ENCODE measurements at places on chromosomes 1 and 21. TPM values are rescaled to one million over a fixed set of nuclear protein-coding genes. Genes with fewer than 3 reads are reported as not detected.

DNA sequence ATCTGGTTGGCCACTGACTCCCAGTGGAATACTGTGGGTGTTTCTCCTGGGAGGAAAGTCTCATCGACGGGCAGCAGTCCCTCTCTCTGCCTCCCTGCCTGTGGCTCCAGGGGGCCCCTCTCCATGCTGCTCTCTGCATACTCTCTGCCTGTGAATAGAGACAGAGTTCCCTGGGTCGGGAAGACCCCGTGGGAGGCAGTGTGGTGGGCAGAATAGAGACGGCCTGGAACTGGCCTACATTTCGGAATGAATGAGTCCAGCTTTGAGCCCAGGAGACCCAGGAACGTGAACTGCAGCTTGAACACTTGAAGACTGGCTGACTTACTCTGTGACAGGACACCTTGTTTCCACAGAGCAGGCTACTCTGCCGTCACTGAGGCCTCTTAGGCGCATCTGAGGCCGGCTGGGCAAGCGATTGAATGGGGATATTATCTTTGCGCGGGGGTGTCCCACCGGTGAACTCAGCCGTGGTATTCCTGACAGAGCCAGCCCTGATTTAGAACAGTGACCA lies 64.0 kb downstream of the KIF21B start:
- no peak for DNase-seq

Gene CATSPER4
- not detected for total RNA-seq

DNA sequence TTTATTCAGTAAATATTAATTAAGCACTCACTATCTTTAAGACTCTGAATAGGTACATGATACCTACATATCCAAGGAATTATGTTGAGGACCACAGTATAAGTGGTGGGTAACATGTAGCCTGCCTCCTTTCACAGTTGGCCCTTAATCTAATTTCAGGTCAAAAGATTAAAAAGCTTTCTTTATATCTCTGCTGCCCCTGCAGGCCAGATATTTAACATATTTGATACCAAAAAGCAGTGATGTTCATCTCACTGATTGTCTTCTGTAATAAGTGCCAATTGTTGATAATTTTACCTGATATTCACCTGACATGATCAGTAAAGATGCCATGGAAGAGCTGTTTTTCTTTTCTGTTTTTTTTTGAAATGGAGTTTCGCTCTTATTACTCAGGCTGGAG lies 36.5 kb downstream of the RLF start:
- no peak for DNase-seq

Gene RGS13
- 1.3 TPM for total RNA-seq

GRCh38 chr1:15445390-15446122 lies 7.3 kb downstream of the CTRC start:
- no peak for DNase-seq

DNA sequence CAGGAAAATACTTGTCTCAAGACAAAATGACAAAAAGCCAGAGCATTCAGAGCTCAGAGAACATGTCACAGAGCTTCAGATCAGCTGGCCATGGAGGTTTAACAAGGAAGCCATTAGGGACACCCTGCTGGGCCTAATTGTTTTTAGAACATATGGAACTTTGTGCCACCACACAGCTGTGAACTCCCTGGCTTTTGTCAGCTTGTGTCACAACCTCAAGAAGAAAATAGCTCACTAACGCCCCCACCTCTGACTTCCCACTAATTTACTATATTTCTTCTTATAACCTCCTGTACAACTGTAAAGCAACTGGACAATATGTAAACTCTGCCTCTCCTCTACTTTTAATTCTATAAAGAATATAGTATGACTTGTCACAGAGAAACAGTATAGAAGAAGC lies 21.0 kb upstream of the TDRD10 start:
- no peak for DNase-seq

GRCh38 chr1:93148001-93148400 lies 32.2 kb downstream of the TMED5 start:
- no peak for DNase-seq

GRCh38 chr1:206582537-206582936 lies 29.7 kb downstream of the EIF2D start:
- no peak for DNase-seq

DNA sequence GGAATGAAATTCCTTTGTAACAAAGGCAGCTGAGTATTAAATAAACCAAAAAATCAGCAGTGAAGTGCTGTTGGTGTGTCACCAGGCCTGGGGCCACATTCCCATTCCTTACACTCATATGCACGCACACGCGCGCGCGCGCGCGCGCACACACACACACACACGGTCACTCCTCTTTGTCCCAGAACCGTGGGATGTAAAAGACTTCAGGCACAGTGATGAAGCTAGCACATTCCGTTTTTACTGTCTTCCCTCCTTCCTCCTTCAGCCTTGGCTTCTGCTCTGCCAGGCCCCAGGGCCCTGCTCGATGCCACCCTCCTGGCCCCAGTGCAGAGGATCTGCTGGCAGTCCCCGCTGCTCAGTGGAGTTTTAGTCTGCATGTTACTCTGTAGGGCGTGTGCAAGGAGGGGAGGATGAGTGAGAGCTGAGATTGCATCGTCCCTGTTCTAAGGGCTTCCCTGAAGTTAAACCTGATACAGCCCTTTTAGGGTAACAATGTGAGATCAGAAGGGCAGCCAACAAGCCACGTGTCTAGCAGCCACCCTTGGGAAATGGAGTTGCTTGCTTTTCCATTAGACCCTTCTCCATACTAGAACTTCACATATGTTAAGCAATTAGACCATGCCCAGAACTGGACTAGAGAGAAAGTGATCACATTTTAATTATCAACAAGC lies 71.7 kb upstream of the WDR26 start:
- DNase-seq: no peak

Gene TRPM2
- total RNA-seq: 7.2 TPM

DNA sequence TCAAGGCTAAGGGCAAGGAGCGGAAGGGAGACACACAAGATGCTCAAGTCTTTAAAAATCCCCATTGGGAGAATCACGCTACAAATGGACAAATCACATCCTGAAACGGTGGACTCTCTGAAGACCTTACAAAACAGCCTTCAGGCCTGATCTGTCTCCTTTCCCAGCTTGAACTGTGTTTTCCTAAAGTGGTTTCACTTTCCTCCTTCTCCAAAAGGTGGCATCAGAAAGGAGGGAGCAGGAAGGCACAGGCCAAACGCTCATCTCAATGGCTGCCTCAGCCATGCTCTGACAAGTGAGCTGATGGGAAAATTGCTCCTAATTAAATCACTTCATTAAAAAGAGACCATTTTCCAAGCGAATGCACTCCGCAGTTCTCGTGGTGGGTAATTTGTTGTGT lies 47.7 kb downstream of the UTP25 start:
- peak; percentile 4 for DNase-seq

Gene KIF21B
- 4.0 TPM for total RNA-seq

Gene LPAR3
- total RNA-seq: 2.5 TPM

- DNase-seq: no peak
Observed at GRCh38 chr1:23441446-23442148, 17.0 kb upstream of the TCEA3 start.

- DNase-seq: no peak
Observed at GRCh38 chr1:25642574-25643108, 26.1 kb downstream of the MAN1C1 start.

Gene CYP4A11
- not detected for total RNA-seq

DNA sequence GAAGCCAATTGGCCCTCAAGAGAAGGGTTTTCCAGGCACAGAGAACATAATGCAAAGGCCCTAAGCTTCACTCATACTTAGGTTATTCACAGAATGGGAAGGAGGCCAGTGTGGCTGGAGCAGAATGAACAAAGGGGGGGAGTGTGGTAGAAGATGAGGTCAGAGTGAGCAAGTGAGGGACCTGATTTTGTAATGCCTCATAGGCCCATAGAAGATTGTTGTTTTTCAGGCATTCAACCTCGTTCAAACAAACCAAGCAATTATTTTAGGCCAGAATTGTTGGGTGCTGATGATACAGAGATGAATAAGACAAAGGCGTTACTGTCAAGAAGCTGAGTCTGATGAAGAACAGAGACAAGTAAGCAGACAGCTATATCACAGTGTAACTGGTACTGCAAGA lies 54.5 kb upstream of the RAP1A start:
- DNase-seq: no peak

DNA sequence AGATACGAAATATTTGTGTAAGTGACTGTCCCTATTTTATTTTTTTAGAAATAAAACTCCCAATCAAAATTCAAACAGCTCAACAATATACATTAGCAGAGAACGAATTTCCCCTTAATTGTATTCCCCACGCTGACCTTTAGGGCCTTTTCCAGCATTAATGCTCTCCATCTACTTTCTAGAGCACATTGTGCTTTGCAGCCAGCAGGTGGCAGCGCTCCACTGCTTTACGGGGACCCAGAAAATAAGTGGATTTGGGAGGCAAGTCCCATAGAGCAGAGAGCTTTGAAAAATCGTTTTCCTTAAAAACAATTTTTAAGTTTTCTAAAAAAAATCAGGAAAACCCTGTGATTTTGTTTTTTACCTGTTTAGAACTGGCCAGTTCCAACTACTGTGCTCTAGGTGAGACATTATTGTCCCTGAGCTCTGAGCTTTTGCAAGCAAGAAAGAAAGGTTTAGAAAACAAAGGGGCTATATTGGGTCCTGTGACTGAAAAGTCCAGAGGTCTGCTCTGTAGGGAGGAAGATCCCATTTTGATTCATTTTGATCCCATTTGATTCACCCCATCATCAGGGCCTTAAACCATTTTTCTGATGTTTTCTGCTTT lies 144.4 kb upstream of the ZNF644 start:
- DNase-seq: peak; percentile 62

- no peak for DNase-seq
Observed at GRCh38 chr1:103106426-103107341, 1.6 kb downstream of the COL11A1 start.

- DNase-seq: no peak
Observed at GRCh38 chr1:36802018-36802417, 232.3 kb downstream of the GRIK3 start.

Gene PAX7
- total RNA-seq: not detected

DNA sequence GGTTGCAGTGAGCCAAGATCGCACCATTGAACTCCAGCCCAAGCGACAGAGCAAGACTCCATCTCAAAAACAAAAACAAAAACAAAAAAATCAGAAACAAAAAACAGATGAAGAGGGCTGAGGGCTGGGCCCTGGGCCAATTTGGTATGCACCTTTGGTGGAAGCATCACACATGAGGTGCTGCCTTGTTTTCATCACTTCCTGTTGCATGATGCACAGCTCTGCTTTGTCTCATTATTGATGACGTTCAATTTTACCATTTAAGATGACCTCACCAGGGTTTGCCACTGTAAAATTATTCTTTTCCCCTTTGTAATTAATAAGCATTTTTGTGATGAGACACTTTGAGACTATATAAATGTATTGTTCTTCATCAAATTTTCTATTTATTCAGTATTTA lies 9.8 kb upstream of the IFNAR2 start:
- no peak for DNase-seq

DNA sequence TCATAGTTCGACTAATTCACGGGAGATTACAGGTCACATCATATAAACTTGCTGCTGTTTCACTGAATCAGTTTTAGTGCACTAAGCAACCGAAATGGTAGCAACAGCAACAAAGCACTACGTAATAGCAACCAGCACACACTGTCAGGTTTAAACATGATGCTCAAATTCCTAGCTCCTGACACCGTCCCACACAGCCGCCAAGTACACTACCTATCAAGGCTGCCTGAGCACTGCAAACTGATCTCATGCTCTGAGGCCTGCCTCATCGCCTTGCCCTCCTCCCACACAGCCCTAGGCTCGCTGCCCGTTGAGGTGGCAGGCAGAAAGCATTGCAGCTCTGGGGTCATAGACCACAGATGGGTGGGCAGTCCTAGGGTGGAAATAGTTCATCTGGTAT lies 12.4 kb downstream of the LAMC2 start:
- DNase-seq: no peak

- DNase-seq: no peak
Observed at GRCh38 chr21:44433791-44434567, 21.3 kb upstream of the LRRC3 start.

Gene PERM1
- total RNA-seq: not detected

Gene SUSD4
- 0.79 TPM for total RNA-seq

Gene USH2A
- total RNA-seq: not detected

Gene SEC16B
- 2.4 TPM for total RNA-seq

DNA sequence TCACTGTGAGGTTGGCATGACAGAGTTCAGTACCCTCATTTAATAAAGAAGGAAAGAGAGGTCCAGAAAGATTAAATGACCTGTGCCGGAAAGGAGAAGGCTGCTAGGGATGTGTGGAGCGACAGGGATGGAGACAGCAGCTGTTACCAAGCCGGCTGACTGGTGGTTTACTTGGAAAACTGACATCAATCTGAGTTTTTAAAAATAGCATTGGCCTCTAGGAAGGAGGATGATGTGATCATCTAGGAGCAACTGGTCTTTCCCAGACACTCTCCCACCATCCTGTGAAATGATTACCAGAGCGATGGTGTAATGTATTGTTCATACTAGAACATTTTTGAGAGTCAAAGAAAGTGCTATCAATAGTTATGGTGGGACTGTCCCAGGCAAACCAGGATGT lies 154.4 kb downstream of the ZSCAN20 start:
- DNase-seq: no peak
